Stimulated activated CD8-positive, alpha-beta memory T cell treated with anti-CD3 and anti-CD28 coated beads, Interleukin-2, amount 100 ng/mL, for 1 hour (primary cell): ENCODE measurements at places on chromosomes 5 and 9.
A peak's percentile ranks its signal among the peaks of the same experiment; 100 is the strongest.

DNA sequence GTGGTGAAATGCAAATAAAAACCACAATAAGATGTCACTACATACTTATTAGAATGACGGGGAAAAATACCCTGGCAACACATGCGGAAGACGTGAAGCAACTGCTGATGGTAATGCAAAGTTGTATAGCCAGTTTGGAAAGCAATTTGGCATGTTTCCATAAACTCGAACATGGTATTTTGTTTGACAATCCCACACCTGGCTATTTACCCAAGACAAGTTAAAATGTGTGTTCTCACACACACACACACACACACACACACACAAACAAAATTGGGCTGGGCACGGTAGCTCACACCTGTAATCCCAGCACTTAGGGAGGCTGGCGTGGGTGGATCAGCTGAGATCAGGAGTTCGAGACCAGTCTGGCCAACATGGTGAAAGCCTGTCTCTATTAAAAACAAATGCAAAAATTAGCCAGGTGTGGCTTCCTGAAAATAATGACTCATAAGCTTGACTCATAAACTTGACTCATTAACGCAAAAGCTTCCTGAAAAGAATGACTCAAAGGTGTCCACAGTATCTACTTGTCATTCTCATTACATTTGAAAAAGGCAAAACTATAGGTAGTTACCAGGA, 456.5 kb downstream of the CDH18 start:
- DNase-seq, result no peak

- no peak for DNase-seq
Measured at GRCh38 chr9:87336407-87336806, 161.3 kb upstream of the DAPK1 start.

- no peak for DNase-seq
Measured at GRCh38 chr5:158051036-158051435, 192.1 kb upstream of the CLINT1 start.

GRCh38 chr5:105812304-105812703, 1858.4 kb downstream of the EFNA5 start:
- no peak for DNase-seq

- no peak for DNase-seq
Measured at GRCh38 chr9:80437825-80438224, 866.1 kb downstream of the TLE4 start.

DNA sequence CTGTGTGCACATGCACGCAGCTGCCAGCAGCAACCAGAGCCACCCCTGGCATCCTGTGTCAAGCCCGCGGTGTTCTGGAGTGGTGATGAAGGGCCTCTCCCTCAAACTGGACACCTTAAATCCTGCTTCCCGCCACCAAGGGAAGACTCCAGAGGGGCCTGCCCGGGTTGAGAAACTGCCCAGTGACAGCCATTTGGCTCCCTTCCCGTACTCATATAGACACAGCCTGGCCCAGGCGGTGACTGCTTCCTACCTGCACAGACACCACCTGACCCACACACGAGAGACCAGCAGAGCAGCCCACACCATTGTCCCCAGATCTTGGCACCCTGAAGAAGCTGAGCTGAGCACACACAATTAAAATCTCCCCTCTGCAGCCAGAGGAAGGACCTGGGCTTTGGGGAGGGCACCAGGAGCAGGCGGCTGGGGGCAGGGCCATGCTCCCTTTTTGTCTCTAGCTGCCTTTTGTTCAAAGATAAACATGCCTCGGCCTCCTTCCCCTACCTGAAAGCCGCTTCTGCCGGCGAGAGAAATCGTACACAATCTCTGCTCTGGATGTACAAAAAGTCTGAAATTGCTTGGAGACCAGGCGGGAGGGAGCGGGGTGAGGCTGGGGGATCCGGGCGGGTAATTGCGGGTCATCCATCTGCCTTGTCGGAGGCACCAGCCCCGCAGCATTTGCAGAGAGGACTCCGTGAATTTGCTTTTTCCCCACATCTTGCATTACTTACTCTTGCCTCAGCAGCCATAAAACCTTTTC, 78.4 kb downstream of the TSPAN17 start:
- DNase-seq, result no peak

DNA sequence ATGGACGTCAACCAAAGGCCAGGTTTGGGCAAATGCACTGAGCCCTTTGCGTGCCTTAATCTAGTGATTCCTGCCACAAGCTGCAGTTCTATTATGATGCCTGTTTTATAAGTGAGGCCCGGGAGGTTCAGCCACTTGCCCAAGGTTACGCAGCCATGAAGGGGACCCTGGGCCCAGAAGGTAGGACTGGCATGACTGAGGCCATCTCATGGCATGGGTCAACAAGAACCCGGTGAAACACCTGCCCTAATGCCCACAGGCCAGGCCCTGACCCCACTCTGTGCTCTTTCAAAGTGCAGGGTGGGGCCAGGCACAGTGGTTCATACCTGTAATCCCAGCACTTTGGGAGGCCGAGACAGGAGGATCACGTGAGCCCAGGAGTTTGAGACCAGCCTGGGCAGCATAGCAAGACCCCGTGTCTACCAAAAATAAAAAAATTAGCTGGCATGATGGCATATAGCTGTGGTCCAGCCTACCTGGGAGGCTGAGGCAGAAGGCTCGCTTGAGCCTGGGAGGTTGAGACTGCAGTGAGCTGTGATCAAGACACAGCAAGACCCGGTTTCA, 8.6 kb downstream of the NINJ1 start:
- DNase-seq, result no peak

GRCh38 chr5:141841378-141842180, 36.6 kb downstream of the PCDH1 start:
- no peak for DNase-seq

DNA sequence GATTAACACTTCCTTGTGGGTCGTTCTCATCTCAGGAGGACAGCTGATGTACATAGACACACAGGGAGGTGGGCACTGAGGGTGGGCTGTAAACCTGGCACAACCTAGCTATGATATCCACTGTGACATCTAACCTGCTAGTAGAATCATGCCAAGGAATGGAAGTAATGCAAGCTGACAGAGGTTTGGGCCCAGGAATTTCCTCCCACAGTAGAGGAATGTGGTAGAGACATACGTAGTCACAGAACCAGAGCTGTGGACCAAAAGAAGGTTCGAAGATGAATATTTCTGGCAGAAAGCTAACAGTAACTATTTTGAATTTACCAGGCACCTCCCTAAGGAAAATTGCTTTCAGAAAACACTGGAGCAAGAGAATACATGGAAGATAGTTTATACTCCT, 15.2 kb upstream of the DNAJC25 start:
- no peak for DNase-seq

GRCh38 chr5:158560170-158560569, 539.5 kb downstream of the EBF1 start:
- no peak for DNase-seq

DNA sequence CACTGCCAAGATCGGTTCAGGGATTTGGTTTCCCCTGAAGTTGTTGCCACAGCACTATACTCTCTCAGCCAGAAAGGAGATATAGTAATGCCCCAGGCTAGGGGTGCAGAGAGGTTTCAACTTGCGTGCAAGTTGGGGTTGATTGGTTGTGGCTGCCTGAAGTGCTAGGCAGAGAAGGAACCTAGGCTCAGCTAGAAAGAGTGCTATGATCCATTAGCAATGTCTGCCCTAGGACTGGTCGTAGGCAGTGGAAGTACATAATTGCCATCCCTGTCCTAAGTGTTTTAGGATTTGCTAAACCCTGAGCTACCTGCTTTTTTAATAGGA, 136.6 kb upstream of the SMIM23 start:
- no peak for DNase-seq

- DNase-seq, result no peak
Measured at GRCh38 chr9:84141741-84142370, 161.3 kb downstream of the RMI1 start.

DNA sequence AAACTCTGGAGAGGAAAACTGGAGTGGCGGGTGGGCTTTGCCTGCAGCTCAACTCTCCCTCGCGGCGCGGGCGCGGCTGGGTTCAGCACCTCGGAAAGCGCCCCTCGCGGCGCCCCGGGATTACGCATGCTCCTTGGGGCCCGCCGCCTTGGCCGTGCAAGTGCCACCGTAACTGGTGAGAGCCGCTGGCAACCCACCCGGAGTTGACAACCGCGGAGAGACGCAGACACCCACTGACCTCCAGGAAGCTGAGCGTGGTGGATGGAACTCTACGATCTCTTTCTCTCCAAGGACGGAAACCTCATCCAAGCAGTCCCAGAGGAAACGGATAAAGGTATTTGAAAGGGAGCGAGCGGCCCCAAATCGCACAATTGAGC, 194 bp upstream of the RXFP3 start:
- peak; percentile 3 for DNase-seq

DNA sequence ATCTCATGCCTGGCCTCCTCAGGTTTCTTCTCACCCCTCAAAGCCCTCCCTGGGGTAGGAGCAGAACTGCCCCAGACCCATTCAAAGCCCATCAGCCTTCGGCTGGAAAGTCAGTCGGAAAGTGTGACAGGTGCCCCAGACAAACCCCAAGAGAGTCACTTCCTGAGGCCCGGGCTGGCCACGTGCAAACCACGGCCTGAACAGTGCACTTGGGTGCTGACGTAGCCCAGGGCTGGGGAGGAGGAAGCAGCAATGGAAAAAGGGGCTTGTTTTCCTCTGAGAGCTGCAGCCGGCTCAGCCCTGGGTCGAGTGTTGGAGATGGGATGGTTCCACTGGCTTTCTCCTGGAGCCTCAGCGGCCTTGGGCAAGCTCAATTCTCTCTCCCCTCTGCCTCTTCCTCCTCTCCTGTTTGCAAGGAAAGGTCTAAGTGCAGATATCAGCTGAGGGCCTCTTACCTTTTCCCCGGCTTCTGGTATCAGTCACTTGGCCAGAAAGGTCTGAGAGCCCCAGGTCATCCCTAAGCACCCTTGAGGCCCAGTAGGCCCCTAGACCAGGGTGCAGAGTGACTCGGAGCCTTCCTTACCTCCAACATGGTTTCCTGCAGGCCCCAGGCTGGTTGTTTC, 5.9 kb upstream of the EGR1 start:
- DNase-seq, result peak; percentile 70

- no peak for DNase-seq
Measured at GRCh38 chr9:130150779-130151382, 21.3 kb upstream of the NCS1 start.

- no peak for DNase-seq
Measured at GRCh38 chr9:123365287-123365880, 9.4 kb downstream of the CRB2 start.

DNA sequence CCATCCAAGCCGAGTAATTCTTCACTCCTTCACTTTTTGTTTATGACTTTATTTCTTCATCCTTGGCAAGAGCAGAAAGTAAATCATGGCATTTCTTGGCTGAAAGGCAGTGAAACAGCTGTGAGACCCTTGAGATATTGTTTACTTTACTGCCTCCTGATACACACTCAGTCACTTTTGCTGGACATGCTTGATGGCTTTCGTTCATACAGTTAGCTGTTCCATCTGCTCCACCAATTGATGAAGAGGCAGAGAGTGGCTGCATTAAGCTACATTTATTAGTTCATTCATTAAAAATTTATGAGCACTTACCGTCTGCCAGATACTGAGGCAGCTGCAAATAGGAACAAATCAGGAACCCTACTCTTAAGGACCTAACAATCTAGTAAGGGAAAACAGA, 184.4 kb upstream of the OR13F1 start:
- DNase-seq, result no peak

DNA sequence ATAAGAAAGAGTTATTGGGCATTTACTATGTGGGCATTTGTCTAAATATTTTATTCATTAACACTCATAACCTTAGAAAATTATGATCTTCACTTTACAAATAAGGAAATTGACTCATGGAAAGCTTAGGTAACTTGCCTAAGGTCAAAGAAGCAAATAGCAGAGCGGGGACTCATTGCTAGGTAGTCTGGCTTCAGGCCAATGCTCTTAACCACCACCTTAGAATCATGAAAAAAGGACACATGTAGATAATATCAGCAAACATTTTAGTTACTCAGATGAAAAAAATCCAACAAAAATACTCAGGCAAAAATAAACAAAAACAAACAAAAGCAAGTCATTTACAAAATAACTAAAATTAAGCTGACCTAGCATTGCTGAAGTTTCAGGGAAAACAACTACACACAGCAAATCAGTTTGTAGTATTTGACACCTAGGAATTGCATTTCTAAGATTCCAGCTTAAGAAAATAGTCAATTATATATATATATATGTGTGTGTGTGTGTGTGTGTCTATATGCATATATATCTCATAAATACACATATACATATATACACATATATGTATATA, 166.0 kb downstream of the HMHB1 start:
- no peak for DNase-seq

GRCh38 chr5:137666461-137666850, 69.4 kb downstream of the KLHL3 start:
- no peak for DNase-seq

GRCh38 chr9:110029429-110029955, 178.5 kb downstream of the C9orf152 start:
- DNase-seq, result no peak

DNA sequence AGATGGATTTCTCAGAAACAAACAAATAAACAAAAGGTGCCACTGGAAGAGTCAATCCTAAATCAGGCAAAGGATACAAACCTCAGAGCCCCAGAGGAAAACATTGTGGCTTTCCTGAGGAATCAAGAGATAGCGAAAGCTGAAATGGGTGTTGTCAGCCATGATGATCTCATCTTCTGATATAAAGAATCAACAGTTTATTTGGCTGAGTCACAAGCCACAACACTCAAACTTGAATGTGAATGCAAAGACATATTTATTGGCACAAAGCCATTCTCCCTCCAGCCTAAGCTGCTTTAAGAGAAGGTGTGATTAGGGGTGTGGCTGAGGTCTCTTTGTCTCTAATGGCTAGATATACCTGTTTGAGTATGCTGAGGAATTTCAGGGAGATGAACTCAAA, 73.3 kb upstream of the NREP start:
- DNase-seq, result no peak

DNA sequence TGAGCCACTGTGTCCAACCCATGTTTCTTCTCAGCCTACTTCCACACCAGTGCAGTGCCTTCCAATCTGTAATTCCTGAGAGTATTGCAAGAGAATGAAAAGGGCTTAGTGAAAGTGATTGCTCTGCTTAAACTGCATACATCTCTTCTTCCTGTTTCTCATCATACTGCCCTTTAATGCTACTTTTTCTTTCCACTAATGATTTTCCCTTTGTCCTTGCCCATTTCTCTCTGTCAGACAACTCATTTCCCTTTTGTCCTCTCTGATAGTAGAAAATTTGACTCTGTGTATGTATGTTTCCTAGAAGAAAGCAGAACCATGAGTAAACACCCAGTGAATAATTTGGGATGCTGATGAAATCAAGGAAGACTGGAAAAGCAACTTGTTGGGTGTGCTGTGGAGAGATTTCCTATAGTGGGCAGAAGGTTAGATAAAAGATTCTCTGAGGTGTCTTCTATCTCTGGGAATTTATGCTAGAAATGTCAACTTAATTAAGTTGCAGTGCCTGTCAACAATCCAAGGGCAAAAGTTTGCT, 102.2 kb upstream of the CHD1 start:
- no peak for DNase-seq

- no peak for DNase-seq
Measured at GRCh38 chr9:118362123-118362522, 657.9 kb downstream of the TLR4 start.
